ENCODE measurements at places on chromosomes 6 and 20.

- no peak for DNase-seq
These were observed 1.4 kb upstream of the MUC21 start for GRCh38 chr6:30981942-30982772.

GRCh38 chr20:37288091-37288490 is 1.4 kb upstream of the MANBAL start:
- DNase-seq: peak; percentile 56

GRCh38 chr20:47725248-47725973 is 59.9 kb downstream of the SULF2 start:
- DNase-seq: peak; percentile 76

DNA sequence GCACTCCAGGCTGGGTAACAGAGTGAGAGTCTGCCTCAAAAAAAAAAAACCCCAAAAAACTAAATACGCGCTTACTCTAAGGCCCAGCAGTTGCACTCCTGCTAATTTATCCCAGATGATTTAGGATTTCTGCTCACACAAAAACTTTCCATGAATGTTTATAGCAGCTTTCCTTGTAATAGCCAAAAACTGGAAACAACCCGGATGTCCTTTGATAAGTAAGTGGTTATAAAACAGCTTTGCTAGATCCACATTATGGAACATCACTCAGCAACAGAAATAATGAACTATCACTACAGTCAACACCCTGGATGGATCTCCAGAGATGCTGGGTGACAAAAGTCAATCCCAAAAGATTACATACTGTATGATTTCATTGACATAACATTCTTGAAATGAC is 220.4 kb upstream of the JARID2 start:
- no peak for DNase-seq

DNA sequence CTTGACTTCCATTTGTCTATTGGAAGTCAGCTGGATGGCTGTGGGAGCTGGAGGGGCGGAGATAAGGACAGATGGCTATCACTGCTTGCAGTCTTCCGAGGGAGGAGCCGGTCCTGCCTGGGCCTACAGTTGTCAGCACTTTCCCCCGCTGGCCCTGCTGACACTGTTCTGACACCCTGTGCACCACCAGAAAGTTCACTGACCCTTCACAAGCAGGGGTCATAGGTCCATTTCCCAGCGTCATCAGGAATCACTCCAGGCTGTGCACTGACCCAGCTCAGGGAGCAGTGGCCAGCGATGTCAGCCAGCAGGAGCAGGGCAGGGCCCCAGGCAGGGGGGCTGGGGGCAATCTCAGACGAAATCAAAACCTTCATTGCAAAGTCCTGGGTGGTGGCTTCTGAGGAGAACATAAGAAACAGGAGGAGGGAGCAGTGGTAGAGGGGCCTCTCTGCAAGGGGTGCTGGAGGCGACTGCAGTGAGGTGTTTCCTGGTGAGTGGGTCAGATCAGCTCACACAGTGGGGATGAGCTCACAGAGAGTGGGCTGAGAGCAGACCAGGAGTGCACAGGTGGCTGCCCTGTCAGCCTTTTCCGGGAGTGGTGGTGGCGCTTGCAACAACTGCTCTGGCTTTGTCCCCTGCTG is 26.5 kb upstream of the PLEKHG1 start:
- DNase-seq: no peak

GRCh38 chr6:25998379-25998778 is 35.8 kb downstream of the TRIM38 start:
- DNase-seq: no peak

DNA sequence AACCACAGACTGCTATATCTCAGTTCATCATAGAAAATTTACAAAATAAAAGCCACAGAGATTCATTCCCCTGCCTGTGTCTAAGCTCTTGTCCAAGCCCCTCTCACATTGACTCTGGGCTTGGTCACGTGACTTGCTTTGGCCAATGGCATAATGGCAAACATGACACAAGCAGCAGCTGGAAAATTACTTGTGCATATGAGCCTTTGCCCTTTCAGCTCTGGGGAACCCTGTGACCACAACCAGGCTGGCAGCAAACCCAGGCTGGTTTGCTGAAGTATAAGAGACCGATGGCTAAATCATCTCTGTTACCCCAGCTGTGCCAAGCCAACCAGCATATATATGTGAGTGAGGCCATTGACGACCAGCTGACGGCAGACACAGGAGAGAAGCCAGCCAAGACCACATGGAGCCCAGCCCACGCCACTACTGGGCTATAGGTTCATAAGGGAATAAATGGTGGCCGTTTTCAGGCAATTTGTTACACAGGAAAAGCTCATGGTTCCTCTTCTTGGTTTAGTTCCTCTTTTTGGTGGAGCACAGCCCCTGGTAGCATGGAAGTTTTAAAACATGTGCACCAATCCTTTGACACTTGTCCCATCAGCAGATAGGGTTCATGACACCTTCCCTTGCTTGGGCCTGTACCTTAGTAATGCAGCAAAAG is 31.8 kb upstream of the RSPO4 start:
- peak; percentile 76 for DNase-seq

GRCh38 chr6:159931846-159932245 is 37.0 kb upstream of the IGF2R start:
- DNase-seq: no peak

GRCh38 chr20:40293740-40294139 is 395.3 kb downstream of the MAFB start:
- DNase-seq: no peak

DNA sequence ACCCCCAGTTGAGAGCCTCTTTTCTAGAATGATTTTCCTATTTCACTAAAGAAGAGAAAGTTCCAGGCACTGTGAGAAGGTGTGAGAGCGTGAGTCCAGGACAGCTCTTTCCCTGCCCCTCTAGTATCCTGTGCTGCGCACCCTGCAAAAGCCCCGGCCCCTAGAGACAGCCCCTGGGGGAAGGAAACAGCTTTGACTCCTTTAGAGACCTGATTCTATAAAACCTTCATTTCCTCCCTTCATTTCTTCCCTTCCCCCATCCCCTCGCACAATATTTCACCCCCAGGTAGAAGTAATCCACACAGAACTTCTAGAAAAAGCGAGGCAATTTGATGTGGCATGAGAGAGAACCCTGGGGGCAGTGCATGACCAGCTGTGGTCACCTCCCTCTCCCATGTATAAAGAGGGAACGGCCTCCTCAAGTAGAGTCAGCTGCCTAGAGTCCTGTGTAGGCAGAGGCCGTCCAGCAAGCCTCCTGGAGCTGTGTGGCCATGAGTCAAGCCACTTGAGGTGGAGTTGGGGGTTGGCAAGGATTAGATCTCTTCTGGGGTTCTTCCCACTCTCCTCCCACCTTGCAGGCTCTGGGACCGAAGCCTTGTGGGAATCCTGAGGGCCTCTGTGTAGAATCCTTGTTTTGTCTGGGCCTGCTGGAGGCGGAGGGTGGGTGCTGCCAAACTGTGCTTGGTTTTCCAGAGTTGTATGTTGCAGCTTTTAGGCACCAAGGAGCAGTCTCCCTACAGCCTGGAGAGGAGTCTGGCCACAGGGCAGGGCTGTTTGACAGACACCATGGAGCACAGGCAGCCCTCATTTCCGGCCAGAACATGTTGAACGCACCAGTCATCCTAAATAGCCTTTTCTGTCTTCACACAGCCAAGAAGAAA is 41.7 kb downstream of the CHMP4B start:
- no peak for DNase-seq

- DNase-seq: no peak
These were observed 15.0 kb downstream of the BLTP3A start for GRCh38 chr6:34806738-34807453.

- no peak for DNase-seq
These were observed 110.3 kb downstream of the CDC5L start for GRCh38 chr6:44497807-44498206.

- no peak for DNase-seq
These were observed 122.2 kb upstream of the MARCKS start for GRCh38 chr6:113734982-113735381.

GRCh38 chr20:19960745-19961144 is 56.4 kb upstream of the NAA20 start:
- DNase-seq: no peak

DNA sequence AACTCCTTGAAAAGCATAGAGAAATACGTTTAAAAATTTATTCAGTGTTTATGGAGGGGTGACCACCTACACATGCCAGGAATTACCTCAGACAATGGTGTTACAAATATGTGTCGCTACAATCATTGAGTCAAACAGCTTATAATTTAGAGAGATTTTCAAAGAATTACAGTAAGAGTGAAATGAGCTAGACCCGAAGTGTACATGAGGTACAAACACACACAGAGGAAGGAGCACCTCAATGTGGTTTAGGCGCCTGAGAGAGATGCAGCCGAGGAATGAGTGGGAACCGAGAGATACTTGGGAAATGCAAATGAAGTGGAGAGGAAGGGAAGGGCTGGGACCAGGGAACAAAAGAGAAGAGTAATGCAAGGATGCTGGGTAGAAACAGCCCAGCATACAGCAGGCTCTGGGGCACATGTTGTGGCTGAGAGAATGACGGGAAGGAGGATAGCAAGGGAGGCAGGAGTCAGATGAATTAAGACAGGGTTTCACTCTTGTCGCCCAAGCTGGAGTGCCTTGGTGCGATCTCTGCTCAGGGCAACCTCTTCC is 15.5 kb downstream of the EEF1E1 start:
- no peak for DNase-seq

GRCh38 chr6:75305573-75305972 is 21.0 kb upstream of the TMEM30A start:
- DNase-seq: no peak

- no peak for DNase-seq
These were observed 202.3 kb downstream of the ERMARD start for GRCh38 chr6:169953686-169954085.

GRCh38 chr6:25489399-25489798 is 162.6 kb upstream of the SCGN start:
- no peak for DNase-seq

- DNase-seq: no peak
These were observed 18.5 kb upstream of the SCUBE3 start for GRCh38 chr6:35195120-35195780.

GRCh38 chr20:10059006-10059405 is 24.2 kb downstream of the ANKEF1 start:
- no peak for DNase-seq

- no peak for DNase-seq
These were observed 68.1 kb upstream of the MAFB start for GRCh38 chr20:40757087-40757486.

DNA sequence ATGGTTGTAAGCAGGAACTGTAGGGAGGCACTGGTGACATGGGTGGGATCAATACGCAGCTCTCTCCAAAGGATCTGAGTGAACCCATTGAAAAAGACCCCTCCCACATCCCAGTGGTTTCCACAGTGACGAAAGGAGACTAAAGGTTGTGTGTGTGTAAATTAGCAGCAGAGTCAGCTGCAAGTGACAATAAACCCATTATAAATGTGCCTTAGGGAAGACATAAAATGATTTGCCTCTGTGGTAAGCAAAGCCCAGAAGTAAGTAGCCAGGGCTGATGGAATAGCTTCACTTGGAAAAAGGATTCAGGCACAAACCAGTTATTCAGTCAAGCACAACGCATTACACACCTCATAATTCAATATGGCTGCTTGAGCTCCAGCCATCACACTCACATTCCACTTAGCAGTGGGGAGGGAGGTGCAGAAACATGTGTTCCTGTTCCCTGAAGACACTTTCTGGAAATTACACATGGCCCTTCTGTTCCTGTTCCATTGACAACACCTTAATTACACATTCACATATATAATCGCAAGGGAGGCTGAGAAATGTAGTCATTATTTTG is 231.4 kb downstream of the PREX1 start:
- DNase-seq: no peak

DNA sequence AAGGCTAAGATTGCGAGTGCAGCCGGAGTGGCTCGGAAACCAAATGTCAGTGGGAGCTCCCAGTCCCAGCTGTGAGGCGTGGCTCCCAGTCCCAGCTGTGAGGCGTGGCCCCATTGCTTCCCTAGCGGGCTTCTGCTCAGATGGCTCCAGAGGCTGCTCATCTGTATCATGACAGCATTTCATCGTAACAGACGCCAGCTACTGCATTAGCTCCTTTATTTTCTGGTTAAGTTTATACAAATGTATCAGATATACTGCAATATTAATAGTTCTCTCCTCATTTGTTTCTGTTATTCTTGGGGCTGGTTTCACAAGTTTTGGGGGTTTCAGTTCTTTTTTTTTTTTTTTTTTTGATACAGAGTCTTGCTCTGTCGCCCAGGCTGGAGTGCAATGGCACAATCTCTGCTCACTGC is 34.7 kb upstream of the TBXT start:
- DNase-seq: no peak

- no peak for DNase-seq
These were observed 17.2 kb upstream of the FOXA2 start for GRCh38 chr20:22601361-22602141.

- no peak for DNase-seq
These were observed 55.1 kb downstream of the STAU1 start for GRCh38 chr20:49132995-49133478.

GRCh38 chr6:38495922-38496635 is 143.7 kb downstream of the BTBD9 start:
- no peak for DNase-seq

DNA sequence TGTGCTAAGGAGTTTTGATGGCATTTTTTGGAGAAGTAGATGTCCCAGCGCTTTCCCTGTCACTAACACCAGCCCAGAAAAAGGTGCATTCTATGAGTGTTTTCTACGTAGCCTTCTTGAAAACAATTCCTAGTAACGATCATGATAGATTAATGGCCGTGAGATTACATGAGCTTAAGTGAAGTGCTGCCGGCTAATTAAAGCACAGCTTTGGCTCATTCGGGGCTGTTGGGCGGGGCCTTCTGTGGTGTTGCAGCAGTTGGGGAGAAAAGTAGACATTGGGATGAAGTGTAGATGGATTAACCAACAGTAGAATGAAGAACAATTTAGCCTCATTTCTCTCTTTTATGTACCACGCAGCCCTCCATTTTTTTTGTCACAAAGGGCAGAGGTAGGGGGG is 20.8 kb upstream of the TRAF3IP2 start:
- DNase-seq: no peak

DNA sequence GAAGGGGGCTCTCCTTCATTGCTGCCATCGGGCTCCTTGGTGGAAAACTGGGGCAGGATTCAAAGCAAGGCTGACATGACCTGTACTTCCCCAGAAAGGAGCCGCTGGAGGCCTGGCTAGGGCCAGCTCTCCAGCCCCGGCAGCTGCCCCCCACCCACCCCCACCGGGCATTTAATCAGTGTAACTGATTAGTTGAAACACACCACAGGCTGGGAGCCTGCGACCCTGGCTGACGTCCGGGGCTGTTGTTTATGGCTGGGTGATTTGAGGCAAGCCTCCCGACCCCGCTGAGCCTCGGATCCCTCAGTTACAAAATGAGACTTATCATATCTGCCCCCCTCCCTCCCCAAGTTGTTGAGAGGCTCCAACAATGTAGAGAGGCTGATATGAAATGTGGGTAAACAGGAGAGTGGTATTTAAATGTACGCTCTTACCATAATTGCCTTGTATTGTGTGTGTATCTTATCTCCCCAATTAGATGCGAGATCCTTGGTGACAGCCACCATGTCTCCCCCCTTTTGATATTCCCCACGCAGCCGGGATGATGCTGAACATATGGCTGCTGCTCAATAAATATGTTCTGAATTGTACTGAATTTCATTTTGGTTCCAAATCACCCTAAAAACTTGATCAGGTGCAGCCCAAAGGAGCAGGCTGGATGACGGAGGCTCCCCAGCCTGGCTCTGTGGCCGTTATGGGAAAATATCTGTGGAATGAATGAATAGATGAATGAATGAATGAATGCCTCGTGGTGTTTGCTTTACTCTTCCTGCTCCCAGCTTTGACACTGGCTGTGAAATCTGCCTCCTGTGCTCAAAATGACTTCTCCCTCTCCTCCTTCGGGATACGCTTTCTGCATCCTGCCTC is 31.8 kb upstream of the APCDD1L start:
- no peak for DNase-seq
